ENCODE measurements at places on chromosomes 13 and 19. TPM values are rescaled to one million over a fixed set of nuclear protein-coding genes. Genes with fewer than 3 reads are reported as not detected.
A peak's percentile ranks its signal among the peaks of the same experiment; 100 is the strongest.

The ONECUT3 gene
- total RNA-seq = under 0.01 TPM

The ICAM4 gene
- total RNA-seq = 3.1 TPM

- H3K27me3 ChIP-seq = no peaks in the 10 kb centered on the region
- no peaks in the 10 kb centered on the region for H3K36me3 ChIP-seq
- no peak for DNase-seq
- H3K4me1 ChIP-seq = no peaks in the 10 kb centered on the region
- no peak overlapping the region for H3K4me3 ChIP-seq
These were observed 144.6 kb downstream of the NBEA start for GRCh38 chr13:35086667-35087066.

GRCh38 chr13:43728421-43728820 is 58.4 kb downstream of the ENOX1 start:
- H3K4me3 ChIP-seq = no peak overlapping the region
- H3K27me3 ChIP-seq = no peaks in the 10 kb centered on the region
- H3K36me3 ChIP-seq = no peaks in the 10 kb centered on the region
- DNase-seq = no peak
- no peaks in the 10 kb centered on the region for H3K4me1 ChIP-seq
- H3K27ac ChIP-seq = no peak overlapping the region

GRCh38 chr13:102597029-102597961 is 509 bp downstream of the TPP2 start:
- H3K36me3 ChIP-seq = no peaks in the 10 kb centered on the region
- peak overlapping the region; percentile 100 for H3K27ac ChIP-seq
- peak overlapping the region; percentile 85 for H3K4me3 ChIP-seq
- no peaks in the 10 kb centered on the region for H3K27me3 ChIP-seq
- DNase-seq = peak; percentile 22

The COL4A2 gene
- 47.2 TPM for total RNA-seq

DNA sequence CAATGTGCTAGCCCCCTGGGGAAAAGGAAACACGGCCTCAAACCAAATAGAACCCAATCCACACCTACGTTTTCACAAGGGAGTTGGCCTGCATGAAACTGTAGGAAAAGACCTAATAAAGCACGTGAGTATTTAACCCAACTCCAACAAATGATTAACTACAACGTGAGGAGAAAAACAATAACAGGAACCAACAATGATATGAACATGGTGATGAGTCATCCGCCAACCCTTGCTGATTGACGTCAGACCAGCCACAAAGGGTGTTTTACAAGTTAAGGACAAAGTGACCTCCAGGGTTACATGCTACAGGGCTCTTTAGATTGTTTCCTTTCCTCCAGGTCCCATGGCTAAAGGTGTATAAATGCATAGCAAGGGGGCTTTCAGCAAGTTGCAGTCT is 460.5 kb downstream of the COG6 start:
- H3K27me3 ChIP-seq = no peaks in the 10 kb centered on the region
- no peak overlapping the region for H3K27ac ChIP-seq
- no peak overlapping the region for H3K4me3 ChIP-seq
- no peak for DNase-seq
- H3K36me3 ChIP-seq = no peaks in the 10 kb centered on the region

DNA sequence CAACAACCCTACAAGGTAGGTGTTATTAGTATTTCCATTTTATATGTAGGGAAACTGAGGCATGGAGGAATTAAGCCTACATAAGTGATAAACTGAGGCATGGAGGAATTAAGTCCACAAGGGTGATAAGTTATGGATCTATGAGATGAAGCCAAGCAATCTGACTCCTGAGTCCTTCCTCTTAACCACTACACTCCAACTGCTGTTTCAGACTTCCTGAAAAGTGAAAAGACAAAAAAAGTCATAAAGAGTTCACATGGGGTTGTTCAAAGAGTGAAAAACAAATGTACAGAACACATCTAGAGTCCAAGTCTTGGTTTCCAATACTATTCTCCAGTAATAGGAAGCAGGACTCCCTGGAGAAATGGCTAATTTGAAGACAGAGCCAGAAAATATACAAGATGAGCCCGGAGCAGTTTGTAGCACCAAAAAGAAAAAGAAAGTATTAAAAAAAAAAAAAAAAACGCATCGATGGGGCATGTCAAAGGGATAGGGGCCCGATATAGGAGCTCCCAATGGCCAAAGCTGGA is 12.1 kb downstream of the CRYL1 start:
- no peak overlapping the region for H3K4me3 ChIP-seq
- no peaks in the 10 kb centered on the region for H3K4me1 ChIP-seq
- DNase-seq = no peak
- no peaks in the 10 kb centered on the region for H3K27me3 ChIP-seq
- H3K27ac ChIP-seq = no peak overlapping the region
- H3K36me3 ChIP-seq = peaks cover 4% of the 10 kb centered on the region

DNA sequence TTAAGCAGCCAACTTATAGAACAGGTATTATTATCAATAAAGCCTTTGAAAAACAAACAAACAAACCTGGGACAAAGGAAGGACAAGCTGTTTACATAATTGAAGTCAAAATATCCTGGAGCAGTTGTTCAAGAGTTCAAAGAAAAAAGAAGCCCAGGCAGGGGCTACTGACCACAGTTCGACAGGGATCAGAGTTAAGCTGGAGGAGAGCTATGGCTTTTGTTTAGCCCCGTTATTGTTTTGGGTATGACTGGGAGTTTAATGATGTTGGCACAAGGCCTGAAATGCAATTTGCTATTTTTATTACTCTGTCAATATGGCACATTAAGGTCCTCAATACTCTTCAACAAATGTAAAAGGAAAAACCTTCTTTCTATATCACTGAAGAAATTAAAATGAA is 624.4 kb upstream of the KLHL1 start:
- no peaks in the 10 kb centered on the region for H3K36me3 ChIP-seq
- no peak overlapping the region for H3K4me3 ChIP-seq
- H3K27ac ChIP-seq = no peak overlapping the region
- no peaks in the 10 kb centered on the region for H3K4me1 ChIP-seq
- no peak for DNase-seq
- H3K27me3 ChIP-seq = no peaks in the 10 kb centered on the region

DNA sequence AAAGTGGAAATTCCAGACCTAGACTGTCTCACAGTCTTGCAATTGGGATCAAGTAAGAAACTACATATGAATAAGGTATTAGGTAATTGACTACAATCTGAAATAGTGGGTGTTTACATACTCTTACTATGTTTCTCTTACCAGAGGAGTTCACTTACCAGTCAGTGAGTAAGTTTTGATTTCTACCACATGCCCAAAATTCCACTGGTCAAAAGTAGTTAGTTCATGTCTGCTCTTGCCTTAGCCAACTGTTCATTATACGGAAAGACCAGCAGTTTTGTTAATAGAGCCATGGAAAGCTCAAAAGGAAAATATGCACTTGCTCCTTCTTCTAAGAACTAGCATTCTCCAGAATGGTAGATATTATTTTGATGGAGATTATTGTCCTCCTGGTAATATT is 490.8 kb downstream of the RFC3 start:
- DNase-seq = no peak
- H3K4me1 ChIP-seq = no peaks in the 10 kb centered on the region
- H3K4me3 ChIP-seq = no peak overlapping the region
- H3K27ac ChIP-seq = no peak overlapping the region
- no peaks in the 10 kb centered on the region for H3K27me3 ChIP-seq
- no peaks in the 10 kb centered on the region for H3K36me3 ChIP-seq

The CCDC194 gene
- total RNA-seq = 0.28 TPM

The FREM2 gene
- total RNA-seq = 1.9 TPM

DNA sequence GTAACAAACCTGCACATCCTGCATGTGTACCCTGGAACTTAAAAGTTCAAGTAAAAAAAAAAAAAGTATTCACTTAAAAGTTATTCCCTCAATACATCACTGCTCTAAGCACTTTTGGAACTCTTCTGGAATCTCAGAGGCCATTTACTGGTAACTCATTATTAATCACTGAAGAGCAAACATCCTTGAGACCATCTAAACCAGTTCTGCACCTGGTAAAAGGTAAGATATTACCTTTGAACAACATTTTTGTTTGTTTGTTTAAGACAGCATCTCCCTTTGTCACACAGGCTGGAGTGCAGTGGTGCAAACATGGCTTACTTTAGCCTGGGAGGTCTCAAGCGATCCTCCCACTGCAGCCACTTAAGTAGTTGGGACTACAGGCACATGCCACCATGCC is 16.7 kb downstream of the UGGT2 start:
- no peaks in the 10 kb centered on the region for H3K27me3 ChIP-seq
- no peaks in the 10 kb centered on the region for H3K4me1 ChIP-seq
- no peaks in the 10 kb centered on the region for H3K36me3 ChIP-seq
- no peak overlapping the region for H3K27ac ChIP-seq
- H3K4me3 ChIP-seq = no peak overlapping the region

DNA sequence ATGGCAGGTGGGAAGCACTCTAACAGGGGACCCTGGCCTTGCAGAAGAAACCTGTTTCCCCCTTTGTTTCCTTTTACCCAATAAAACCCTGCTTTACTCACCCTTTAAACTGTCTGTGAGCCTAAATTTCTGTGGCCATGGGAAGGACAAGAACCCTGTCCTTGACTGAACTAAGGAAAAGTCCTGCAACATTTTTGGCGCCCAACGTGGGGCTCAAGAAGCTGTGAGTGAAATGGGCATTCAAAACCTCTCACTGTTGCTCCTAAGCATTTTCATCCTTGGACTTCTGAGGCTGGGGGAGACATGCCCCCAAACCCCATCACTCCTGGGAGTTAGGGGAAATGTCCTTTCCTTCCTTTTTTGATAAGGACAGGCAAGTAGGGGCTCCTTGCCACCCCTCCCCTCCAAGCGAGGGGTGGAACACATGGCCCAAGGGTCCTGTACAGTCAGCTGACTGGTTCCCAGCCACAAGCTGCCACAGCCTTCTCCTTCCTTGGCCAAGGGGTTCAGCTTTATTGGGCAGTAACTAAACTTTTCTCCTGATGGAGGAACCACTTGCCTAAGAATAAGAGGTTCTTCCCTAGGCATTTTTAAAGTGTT is 381.6 kb downstream of the KLF5 start:
- no peaks in the 10 kb centered on the region for H3K36me3 ChIP-seq
- DNase-seq = no peak
- no peak overlapping the region for H3K27ac ChIP-seq
- no peak overlapping the region for H3K4me3 ChIP-seq
- H3K27me3 ChIP-seq = no peaks in the 10 kb centered on the region
- H3K4me1 ChIP-seq = no peaks in the 10 kb centered on the region

The PSG3 gene
- total RNA-seq = 0.05 TPM

The CYP2S1 gene
- 0.99 TPM for total RNA-seq

DNA sequence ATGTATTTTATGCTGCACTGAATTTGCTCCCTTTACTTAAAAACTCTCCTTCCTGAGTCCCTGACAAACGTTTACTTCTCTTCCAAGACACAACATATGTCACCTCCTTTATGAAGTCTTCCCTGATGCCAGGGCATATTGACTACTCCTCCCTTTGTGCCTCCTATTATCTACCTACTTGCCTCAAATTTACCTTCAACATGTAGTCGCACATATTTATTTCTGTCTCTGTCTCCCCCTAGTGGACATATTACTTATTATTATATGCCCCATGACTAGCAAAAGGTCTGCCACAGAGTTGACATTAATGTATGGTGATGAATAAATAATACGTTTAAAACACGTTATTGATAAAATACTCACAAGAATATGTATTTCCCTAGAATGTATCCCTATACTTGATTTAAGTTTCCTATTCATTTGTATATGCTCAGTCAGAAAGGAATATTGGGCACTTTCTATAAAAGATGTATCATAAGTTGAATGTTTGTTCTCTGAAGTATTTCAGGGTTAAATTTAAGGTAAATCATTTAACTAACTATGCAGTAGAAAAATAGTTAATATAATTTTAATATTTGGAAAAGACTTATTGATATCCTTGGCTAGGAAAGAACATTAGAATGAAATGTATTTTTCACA is 250.3 kb upstream of the ATXN8OS start:
- no peak overlapping the region for H3K27ac ChIP-seq
- DNase-seq = peak; percentile 46
- no peak overlapping the region for H3K4me3 ChIP-seq
- no peaks in the 10 kb centered on the region for H3K4me1 ChIP-seq

The ASPDH gene
- total RNA-seq = 0.57 TPM

The CD70 gene
- total RNA-seq = 4.0 TPM

The MIA gene
- 3.8 TPM for total RNA-seq

DNA sequence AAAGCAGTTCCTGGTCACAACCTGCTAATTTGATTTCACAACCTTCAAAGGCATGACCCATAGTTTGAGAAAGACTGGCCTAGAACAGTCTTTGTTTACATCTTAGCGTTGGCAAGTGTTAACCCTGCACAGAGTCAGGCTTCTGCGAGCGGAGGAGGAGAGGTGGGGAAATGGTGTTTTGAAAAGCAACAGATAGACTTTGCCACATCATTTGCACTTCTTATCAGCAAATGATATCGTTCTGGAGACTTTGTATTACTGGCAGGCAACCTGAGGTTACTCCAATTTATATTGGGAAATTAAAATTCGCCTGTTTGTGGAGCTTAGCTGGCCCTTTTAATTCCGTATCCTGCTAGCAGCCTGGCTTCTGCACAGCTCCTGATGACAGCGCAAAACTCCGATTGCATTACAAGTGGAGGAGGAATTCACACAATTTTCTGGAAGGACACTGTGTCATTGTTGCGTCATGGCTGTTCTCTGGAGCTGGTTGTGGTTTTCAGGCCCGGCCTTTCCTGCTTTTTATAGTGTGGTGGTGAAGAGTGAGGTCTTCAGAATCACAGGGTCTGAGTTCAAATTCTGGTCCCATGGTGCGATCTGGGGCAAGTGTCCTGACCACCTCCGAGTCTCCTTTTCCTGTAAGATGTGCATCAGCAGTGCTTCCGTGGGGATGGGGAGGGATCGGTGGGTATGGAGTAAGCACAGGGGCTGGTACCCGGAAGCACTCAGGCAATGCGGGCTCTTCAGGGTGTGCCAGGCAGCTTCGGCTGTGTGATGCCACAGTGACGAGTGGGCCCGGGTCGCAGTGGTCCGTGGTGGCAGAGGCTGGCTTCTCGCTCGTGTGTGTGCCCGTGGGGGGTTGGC is 49.1 kb upstream of the EHD2 start:
- no peaks in the 10 kb centered on the region for H3K36me3 ChIP-seq
- DNase-seq = no peak
- no peaks in the 10 kb centered on the region for H3K27me3 ChIP-seq
- H3K4me3 ChIP-seq = no peak overlapping the region
- no peaks in the 10 kb centered on the region for H3K4me1 ChIP-seq
- no peak overlapping the region for H3K27ac ChIP-seq

The MAMSTR gene
- total RNA-seq = 0.38 TPM

GRCh38 chr13:27792393-27793218 is at the start of gene GSX1:
Gene GSX1, plus strand, starts transcription at chr13:27792483. Its CDS starts 208 bp downstream, at chr13:27792691.
- H3K27ac ChIP-seq = no peak within 1 kb of the TSS
- no peak within 1 kb of the TSS for H3K4me3 ChIP-seq

DNA sequence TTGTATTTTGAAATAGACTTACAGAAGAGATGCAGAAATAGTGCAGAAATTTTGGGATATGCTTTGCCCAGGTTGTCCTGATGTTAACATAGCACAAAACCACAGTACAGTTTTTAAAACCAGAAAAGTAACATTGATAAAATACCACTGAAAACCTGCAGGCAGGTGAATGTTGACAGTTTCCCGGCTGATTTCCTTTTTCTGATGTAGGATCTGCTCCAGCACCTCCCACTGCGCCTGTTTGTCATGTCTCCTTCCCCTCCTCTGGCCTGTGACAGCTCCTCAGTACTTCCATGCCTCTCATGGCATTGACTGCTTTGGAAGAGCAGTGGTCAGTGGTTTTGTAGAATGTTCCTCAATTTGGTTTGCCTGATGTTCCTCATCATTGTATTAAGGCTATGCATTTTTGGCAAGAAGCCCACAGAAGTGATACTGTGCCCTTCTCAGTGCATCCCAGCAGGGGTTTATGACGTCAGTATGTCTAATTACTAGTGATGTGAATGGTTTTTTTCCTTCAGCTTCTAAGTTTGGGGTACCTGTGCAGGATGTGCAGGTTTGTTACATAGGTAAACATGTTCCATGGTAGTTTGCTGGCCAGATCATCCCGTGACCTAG is 31.0 kb downstream of the TDRD12 start:
- DNase-seq = no peak
- peaks cover 27% of the 10 kb centered on the region for H3K27me3 ChIP-seq
- no peaks in the 10 kb centered on the region for H3K4me1 ChIP-seq
- no peak overlapping the region for H3K4me3 ChIP-seq

The RFPL4A gene
- total RNA-seq = 0.33 TPM

The DZIP1 gene
- 7.0 TPM for total RNA-seq
